ENCODE measurements at places on chromosomes 11 and 22. TPM values are rescaled to one million over a fixed set of nuclear protein-coding genes. Genes with fewer than 3 reads are reported as not detected.

DNA sequence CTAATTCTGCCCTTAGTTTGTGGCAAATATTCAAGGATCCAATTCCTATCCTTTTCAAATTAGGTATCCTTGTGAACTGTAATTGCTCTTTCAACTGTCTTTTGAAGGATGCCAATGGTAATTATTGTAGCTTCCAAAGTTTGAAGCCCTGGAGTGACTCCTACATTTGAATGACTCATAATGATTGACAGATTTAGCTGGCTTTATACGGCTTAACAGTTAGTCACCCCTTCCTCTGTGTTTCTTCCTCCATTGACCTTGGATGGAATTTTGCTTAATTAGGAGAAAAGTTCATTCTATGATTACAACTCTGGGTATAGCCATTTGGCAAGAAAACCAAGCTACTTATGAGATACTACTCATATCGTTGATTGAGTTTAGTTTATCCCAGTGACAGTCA is 639.3 kb upstream of the KIRREL3 start:
- no peaks in the 10 kb centered on the region for H3K4me1 ChIP-seq
- no peak for DNase-seq
- no peaks in the 10 kb centered on the region for H3K36me3 ChIP-seq
- H3K4me3 ChIP-seq, result no peak overlapping the region

DNA sequence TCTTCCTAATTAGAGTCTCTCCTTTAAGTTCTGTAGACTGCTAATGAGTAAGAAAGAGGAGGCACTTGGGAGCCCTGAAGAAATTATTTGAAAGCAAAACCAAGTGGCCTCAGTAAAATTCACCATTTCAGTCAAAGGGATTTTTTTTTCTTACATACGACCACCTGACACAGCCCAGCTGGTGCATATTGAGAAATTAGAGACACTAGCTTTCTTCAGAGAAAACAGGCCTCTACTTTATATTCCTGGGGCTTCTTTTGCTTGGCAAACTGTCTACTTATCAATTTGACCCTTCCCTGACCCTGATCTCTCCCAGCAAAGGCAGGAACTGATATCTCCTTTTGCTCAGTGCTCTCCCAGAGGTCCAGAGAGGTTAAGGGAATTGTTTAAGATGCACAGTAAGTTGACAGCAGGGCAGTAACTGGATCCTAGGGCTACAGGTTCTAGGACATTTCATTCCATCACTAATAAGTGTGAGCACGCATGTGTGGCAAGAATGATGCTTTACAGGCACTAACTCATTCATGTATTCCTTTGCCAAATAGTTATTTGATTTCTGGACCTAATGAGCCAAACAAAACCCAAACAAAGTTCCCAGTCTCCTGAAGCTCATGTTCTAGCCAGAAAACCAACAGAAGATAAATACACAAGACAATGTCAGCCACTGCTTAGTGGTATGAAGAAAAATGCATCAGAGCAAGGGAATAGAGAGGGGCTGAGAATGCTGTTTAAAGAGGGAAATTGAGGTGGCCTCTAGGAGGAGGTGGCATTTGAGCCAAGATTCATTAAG is 467.6 kb downstream of the SOX6 start:
- no peak for DNase-seq
- no peak overlapping the region for H3K27ac ChIP-seq
- H3K4me3 ChIP-seq, result no peak overlapping the region
- H3K36me3 ChIP-seq, result no peaks in the 10 kb centered on the region

DNA sequence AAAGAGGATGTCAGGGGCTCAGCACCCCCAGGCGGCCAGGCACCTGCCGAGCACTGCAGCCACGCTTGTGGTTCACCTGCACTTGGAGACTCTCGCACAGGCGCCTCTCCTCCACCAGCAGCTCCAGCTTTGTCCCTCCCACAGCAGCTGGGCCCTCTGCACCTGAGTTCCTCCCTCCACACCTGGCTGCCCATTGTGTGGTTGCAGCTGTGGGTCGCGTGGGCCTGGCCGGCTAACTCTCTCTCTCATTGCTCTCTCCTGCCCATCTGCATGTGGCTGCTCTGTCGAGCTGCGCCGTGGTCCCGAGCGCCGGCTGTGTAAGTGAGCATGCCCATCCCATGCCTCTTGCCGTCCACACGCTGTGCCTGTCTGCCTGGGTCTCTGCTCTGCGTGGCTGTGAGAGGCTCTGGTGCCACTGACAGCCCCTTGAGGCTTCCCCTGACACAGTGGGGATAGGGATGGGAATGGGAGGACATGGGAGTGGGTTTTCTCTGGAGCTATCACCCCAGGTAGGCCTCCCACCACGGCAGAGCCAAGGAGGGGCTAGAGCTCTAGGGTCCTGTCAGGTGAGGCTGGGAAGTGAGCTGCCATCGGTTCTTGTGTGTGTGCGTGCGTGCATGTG is 8.5 kb upstream of the ACR start:
- H3K36me3 ChIP-seq, result peaks cover 23% of the 10 kb centered on the region
- peaks cover 18% of the 10 kb centered on the region for H3K4me1 ChIP-seq
- H3K27me3 ChIP-seq, result peaks cover 12% of the 10 kb centered on the region

DNA sequence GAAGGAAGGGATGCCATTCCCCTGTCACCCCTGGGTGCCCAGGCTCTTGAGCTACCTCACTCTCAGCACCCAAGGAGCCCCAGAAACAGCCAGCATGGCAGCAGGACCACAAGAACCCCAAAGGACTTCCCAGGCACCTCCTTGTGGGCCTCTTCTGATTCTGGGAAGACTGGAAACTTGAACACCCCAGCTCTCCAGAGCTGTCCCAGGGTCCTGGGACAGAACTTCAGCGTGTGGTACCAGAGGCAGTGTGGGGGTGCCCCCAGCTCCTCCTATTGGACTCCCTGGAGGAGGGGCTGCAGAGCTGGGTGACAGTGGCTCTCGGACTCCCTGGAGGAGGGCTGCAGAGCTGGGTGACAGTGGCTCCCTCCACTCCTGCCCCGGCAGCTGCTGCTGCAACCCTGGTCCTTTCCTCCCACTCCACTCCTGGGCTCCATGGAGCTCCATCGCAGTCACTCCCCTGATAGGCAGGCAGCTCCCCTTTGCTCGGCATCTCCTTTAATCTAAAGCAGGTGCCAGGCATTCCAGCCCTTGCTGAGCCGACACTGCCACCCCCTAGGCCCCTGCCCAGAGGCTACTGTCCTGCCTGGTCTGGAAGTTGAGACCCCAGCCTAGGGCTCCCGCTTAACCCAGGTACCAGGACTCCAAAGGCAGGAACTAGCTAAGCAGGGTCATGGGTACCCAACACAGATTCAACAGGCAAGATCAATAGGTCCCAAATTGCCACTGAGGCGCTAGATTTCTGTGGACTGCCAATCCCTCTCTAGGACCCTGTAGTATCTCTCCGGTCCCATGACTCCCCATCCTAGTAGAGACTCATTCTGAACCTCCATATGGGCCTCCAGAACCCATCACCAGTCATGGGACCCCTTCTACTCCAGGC is 2.7 kb downstream of the BCL9L start:
- peak overlapping the region; percentile 93 for H3K4me3 ChIP-seq
- peaks cover 88% of the 10 kb centered on the region for H3K4me1 ChIP-seq
- no peaks in the 10 kb centered on the region for H3K27me3 ChIP-seq
- no peak for DNase-seq
- H3K27ac ChIP-seq, result peak overlapping the region; percentile 90

GRCh38 chr22:39900306-39901227 is at the start of gene GRAP2:
Gene GRAP2 (plus strand): TSS chr22:39901084. CDS start chr22:39947107, 46,023 bp downstream.
- peaks cover 10% of the 10 kb centered on the region for H3K27me3 ChIP-seq
- H3K27ac ChIP-seq, result peak within 1 kb of the TSS; percentile 18
- peak within 1 kb of the TSS; percentile 31 for H3K4me3 ChIP-seq

DNA sequence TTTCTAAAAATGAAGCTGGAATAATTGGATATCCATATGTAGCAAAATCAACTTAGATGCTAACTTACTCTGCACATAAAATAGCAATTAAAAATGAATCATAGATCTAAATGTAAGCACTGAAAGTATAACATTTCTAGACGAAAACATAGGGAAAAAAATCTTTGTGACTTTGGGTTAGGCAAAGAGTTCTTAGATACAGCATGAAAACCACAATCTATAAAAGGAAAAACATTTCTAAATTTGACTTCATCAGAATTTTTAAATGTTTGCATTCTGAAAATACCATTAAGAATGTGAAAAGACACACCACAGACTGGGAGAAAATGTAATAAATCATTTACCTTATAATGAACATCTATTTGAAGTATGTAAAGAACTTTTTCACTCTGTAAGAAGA is 128.8 kb downstream of the APIP start:
- peaks cover 4% of the 10 kb centered on the region for H3K4me1 ChIP-seq
- DNase-seq, result no peak
- no peak overlapping the region for H3K27ac ChIP-seq
- no peak overlapping the region for H3K4me3 ChIP-seq

GRCh38 chr11:36057379-36058042 is 113.6 kb downstream of the LDLRAD3 start:
- H3K27ac ChIP-seq, result no peak overlapping the region
- no peaks in the 10 kb centered on the region for H3K27me3 ChIP-seq
- no peaks in the 10 kb centered on the region for H3K4me1 ChIP-seq
- no peak overlapping the region for H3K4me3 ChIP-seq

- H3K27me3 ChIP-seq, result peaks cover 8% of the 10 kb centered on the region
- no peaks in the 10 kb centered on the region for H3K36me3 ChIP-seq
- H3K4me3 ChIP-seq, result no peak overlapping the region
- no peak overlapping the region for H3K27ac ChIP-seq
- no peaks in the 10 kb centered on the region for H3K4me1 ChIP-seq
These were observed 12.7 kb upstream of the PANX2 start for GRCh38 chr22:50157709-50158375.

DNA sequence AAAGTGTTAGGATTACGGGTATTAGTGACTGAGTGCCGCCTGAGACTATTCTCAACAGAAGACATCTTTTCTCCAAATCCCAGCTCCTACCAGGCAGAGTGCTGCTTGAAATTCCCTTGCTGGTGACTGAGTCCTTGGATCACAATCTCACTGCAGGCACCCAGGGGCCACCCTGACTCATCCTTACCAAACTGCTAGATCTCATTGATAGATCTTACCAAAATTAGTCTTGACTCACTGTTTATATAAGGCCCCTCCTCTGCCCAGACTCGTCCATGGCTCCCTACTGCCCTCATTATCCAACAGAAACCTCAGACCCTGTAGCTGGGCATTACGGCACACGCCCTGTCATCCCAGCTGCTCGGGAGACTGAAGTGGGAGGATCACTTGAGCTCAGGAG is 14.7 kb downstream of the TBC1D10A start:
- H3K4me1 ChIP-seq, result peaks cover 98% of the 10 kb centered on the region
- H3K27me3 ChIP-seq, result no peaks in the 10 kb centered on the region
- H3K4me3 ChIP-seq, result no peak overlapping the region
- H3K36me3 ChIP-seq, result peaks cover 5% of the 10 kb centered on the region

GRCh38 chr11:65884716-65885092 is 3.6 kb downstream of the FIBP start:
- peak; percentile 85 for DNase-seq
- H3K27me3 ChIP-seq, result no peaks in the 10 kb centered on the region
- H3K36me3 ChIP-seq, result peaks cover 44% of the 10 kb centered on the region
- H3K4me3 ChIP-seq, result no peak overlapping the region
- H3K4me1 ChIP-seq, result peaks cover 28% of the 10 kb centered on the region
- no peak overlapping the region for H3K27ac ChIP-seq

GRCh38 chr22:42661985-42662831 is 13.0 kb upstream of the CYB5R3 start:
- no peaks in the 10 kb centered on the region for H3K27me3 ChIP-seq
- H3K4me3 ChIP-seq, result peak overlapping the region; percentile 55
- peaks cover 12% of the 10 kb centered on the region for H3K4me1 ChIP-seq
- H3K36me3 ChIP-seq, result no peaks in the 10 kb centered on the region
- DNase-seq, result peak; percentile 86

- no peak overlapping the region for H3K4me3 ChIP-seq
- no peaks in the 10 kb centered on the region for H3K4me1 ChIP-seq
- no peaks in the 10 kb centered on the region for H3K27me3 ChIP-seq
- H3K36me3 ChIP-seq, result peaks cover 17% of the 10 kb centered on the region
- DNase-seq, result no peak
- no peak overlapping the region for H3K27ac ChIP-seq
These were observed 348.5 kb downstream of the TBC1D22A start for GRCh38 chr22:47110817-47111443.

DNA sequence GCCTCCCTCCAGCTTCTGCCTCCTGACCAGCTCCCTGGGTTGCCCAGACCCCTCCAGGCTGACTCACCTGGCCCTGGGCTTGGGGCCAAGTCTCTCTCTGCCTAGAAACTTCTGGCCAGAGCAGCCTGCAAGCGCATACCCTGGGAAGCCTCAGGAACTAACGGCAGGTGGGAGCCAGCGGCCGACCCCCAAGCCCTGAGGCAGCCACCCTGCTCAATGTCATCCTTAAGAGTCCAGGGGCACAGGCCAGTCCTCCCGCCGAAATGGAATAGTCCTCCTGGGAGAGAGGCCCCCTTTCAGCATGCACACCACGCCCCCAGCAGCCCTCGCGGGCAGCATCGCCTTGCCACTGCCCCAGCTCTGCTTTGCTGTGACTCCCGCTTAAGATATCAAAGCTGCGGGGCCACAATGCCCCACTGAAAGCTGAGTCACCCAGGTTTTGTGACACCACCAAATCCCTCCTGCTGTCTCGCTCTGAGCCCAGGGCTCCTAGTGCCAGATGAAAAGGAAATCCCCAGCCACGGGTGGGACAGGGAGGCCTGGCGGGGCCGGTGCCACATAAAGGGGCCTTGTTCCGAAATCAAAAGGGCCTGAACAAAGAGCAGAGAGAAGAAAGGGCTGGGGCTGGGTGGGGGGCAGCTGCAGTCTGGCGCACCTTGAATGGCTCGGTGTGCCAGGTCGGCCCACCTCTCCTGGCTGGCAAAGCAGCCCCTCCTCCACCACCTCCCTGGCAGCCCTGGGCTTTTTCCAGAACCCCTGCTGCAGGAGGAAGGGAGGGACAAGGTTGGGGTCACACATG is 21.4 kb upstream of the FGF3 start:
- H3K27me3 ChIP-seq, result peaks cover 34% of the 10 kb centered on the region
- no peak overlapping the region for H3K4me3 ChIP-seq
- H3K27ac ChIP-seq, result no peak overlapping the region
- H3K4me1 ChIP-seq, result no peaks in the 10 kb centered on the region

Gene CSNK2A3
- 2.6 TPM for total RNA-seq

Gene IL18
- 48.7 TPM for total RNA-seq

Gene ADAMTS15
- total RNA-seq, result 8.4 TPM

Gene TCP11L1
- 18.1 TPM for total RNA-seq

Gene KCNK7
- total RNA-seq, result 1.7 TPM

Gene CELSR1
- total RNA-seq, result 51.8 TPM
